ENCODE measurements at places on chromosomes 4 and X.

DNA sequence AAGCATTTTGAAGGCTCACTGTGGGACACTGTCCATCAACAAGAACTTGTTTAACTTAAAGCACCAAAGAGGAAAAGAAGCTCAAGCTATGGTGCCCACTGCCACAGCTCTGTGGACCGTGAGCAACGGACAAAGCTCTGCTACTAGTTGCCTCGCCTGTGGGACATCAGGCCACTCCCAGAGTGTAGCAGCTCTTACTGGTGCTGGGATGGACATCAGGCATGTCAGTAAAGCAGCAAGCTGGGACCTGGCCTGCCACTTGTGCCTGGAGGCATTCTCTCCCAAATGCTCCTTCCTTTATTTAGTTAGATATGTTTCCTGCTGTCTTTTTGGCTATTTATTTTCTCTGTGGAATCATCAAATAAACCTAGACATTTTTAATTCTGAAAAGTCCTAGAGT, 46.7 kb downstream of the TMEM154 start:
- no peak for DNase-seq

DNA sequence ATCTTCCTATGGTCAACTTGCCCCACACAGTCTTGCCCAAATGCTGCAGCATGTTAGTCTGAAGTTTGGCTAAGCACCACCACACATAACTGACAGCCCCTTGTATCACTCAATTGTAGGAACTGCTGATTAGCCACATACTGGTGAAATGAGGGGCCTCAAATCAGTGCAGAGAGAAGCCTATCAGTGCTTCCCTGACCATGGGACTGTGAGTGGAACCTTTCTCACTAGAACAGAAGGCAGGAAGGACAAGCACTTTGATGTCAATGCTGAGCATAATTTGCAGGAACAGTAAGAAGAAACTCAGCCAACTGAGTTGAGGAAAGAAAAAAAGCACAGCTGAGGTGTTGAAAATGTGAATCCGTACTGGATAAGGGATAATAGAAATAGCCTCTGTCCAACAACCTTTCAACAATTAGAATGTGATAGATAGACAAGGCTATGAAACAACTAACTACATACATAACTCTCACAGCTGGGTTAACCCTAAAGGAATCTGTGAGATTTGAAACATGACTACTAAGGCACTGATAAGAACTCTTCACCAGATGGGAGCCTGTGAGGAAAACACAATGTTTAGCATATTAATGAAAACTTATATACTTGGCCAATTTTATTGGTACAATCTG, 136.6 kb upstream of the SH3RF1 start:
- no peak for DNase-seq

DNA sequence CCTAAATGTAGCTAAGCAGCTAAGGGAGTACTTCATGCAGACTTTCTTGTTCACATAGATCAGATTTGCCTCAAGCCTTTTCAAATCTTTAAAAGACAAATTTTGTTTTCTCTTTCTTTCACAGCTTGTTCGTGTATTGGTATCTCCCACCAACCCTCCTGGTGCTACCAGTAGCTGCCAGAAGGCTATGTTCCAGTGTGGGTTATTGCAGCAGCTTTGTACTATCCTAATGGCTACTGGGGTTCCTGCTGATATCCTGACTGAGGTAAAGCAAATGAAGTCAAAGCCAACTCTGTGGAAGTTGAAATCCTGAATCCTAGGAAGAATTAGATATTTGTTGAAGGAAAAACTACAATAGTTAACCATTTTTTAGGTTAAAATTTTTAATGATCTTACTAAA, 62.6 kb downstream of the USO1 start:
- no peak for DNase-seq

DNA sequence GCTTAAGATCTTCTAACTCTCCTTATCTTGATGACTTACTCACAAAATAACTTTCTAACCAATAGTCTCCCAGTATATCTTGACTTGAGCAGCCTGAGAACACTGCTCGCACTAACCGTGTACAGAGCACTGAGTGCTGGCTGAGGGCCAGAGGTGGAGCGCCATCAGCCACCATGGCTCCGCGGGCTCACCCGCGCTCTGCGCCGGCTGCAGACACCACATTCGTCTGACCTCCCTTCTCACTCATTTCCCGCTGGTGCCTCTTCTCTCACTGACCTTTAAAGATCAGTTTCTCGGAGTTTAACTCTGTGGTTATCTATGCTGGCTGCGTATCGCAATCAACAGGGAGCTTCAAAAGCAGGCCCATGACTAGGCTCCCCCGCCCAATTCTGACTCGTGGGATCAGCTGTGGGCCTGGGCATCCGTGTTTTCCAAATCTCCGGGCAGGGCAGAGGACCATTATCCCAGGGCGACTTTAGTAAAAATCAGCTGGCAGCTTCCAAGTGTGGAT, 78.6 kb downstream of the HAUS3 start:
- no peak for DNase-seq

DNA sequence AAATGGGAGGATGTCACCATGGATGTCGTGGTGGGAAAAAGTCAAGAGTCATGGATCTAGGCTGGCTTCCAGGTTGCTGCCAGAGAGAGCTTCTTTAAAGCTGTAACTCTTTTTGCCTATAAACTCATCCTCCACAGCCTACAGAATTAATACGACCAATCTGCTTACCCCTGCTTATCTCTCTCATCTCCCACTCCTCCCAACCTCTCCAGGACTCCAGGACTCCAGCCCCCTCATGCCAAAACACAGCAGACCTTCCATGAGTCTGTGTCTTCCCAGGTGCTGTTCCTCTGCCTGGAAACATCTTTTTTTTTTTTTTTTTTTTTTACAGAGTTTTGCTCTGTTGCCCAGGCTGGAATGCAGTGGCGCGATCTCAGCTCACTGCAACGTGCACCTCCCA, 15.3 kb upstream of the SLC10A4 start:
- DNase-seq = no peak

- DNase-seq = no peak
These were observed 812.4 kb downstream of the STPG2 start for GRCh38 chr4:97330917-97331316.

DNA sequence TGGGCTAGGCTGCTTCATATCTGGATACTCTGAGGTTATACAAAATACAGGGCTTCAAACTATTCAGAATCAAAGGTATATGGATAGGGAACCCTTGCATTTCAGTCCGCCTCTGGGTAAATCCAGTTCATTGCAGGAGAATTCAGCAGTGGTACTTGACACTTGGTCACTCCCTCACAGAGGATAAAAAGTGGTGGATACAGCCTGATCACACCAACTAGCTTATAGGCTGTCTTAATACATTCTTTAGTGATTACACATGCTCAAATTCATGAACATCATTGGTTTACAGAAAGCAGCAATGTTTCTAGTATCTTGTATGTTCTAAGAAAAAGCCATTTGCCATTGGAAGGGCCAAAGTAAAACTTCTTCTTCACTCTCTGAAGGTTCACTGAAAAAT, 104.8 kb upstream of the PDE5A start:
- DNase-seq = no peak

- no peak for DNase-seq
These were observed 549.8 kb upstream of the LCORL start for GRCh38 chr4:18571301-18571761.

- DNase-seq = no peak
These were observed 13.3 kb downstream of the CXCL2 start for GRCh38 chr4:74085669-74086068.

DNA sequence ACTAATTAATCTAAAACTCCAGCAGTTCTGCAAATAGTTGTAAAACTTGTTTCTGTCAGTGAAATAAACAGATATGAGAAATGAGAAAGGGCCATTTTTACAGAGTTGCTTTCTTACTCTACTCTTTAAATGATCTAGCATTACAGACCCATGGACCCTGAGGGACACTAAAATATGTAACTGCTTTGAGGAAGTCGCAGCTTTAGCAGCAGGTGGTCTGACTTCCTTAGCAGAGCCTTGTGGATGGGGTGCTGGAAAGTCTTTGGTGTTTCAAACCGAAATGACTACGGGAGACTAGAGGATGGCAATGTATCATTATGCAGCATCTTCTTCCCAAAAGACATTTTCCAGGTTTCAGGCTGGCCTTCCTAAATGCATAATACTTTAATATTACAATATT, 18.7 kb downstream of the SHISA3 start:
- DNase-seq = no peak

DNA sequence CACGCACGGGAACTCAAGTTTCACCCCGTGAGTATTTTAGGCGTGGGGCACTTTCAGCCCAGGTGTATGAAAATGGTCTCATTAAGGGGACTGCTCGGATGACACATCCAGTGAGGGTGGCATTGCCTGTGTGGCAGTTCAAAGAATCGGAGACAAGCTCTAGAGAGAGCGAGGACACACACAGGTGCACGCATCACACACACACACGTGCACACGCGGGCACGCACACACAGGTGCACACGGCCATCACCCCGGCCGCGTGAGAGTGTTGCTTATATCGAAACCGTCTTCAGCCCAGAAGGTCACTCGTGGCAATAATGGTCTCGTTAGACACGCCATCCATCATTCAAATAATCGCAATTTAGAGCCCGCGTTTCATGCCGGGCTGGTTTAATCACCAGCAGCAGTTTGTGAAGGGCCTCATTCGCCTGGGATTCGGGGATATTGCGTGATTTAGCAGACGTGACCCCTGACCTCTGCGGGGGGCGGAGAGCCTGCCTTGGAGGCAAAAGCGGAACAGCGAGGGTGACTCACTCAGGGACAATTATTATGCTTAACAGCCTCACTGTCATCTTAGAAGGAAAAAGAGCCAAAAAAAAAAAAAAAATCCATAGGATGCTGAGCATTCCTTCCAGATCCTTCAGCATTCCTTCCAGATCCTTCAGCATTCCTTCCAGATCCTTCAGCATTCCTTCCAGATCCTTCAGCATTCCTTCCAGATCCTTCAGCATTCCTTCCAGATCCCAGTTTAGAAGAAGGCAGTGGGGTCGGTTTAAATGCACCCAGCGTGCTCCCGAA, 89.4 kb upstream of the PPP2R3B start:
- no peak for DNase-seq

DNA sequence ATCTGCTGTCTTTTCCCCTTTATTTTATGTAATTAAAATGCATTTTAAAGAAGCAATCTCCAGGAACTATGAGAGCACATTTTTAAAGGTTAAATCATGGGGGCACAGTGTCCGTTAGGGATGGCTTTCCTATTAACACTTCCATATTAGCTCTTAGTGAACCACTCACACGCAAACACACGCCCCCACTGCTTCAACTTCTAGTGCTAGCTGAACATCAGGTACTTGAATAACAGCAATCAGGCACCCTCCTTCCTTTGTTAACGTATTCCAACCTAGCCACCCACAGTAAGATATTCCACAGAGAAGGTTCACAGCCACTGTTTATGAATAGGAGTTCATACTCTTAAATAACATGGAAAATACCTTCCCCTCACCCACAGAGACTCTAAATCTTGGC, 9.3 kb downstream of the TMEM255A start:
- no peak for DNase-seq

- DNase-seq = no peak
These were observed 140.9 kb upstream of the ANK2 start for GRCh38 chr4:112908511-112908910.

DNA sequence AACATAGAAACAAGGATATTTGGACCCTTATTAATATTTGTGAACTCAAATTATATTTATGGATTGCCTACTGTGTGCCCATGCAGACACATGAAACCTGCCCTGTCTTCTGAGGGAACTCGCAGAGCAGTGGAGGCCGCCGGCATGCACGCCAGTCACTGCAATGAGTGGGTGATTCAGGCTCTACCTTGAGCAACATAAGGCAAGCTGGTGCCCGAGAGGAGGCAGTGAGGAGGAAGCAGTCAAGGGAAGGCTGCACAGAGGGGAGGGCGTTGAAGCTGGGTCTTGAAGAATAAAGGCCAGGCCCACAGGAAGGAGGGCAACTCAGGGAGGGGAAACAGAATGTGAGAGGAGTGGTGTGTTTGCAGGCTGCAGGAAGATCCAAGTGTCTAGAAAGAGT, 52.8 kb downstream of the PPEF2 start:
- DNase-seq = no peak

- DNase-seq = no peak
These were observed 56.0 kb downstream of the VGLL1 start for GRCh38 chrX:136588036-136588435.

DNA sequence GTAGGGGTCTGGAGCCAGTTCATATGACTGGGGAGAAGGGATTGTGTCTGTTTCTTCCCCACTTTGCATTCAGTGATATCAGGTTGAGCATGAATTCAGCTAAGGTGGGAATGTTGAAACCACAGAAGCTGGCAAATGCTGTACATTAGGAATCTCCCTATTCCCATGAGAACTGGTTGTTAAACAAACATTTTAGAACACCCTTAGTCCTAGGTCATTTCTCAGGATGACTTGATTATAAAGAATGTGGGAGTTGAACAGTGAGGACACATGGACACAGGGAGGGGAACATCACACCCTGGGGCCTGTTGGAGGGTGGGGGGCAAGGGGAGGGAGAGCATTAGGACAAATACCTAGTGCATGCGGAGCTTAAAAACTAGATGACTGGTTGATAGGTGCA, 62.6 kb upstream of the LIMCH1 start:
- no peak for DNase-seq

GRCh38 chr4:120801137-120801758, 121.3 kb downstream of the PRDM5 start:
- DNase-seq = no peak

DNA sequence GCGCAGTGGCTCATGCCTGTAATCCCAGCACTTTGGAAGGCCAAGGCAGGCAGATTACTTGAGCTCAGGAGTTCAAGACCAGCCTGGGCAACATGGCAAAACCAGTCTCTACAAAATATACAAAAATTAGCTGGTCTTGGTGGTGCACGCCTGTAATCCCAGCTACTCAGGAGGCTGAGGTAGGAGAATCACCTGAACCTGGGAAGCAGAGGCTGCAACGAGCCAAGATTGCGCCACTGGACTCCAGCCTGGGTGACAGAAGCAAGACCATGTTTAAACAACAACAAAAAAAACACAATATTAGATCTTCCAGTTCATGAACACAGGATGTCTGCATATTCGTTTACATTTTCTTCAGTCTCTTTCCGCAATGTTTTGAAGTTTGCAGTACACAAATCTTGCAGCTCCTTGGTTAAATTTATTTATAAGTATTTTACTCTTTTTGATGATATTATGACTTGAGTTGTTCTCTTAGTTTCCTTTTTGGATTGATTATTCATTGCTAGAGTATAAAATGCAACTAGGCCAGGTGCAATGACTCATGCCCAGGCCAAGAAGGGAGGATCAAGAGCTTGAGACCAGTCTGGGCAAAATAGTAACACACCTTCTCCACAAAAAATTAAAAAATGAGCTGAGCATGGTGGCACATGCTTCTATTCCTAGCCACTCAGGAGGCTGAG, 30.4 kb upstream of the ABCG2 start:
- no peak for DNase-seq

- no peak for DNase-seq
These were observed 368.7 kb upstream of the FTHL17 start for GRCh38 chrX:31440546-31440945.

- no peak for DNase-seq
These were observed 21.2 kb downstream of the C4orf54 start for GRCh38 chr4:99636422-99636821.

GRCh38 chr4:47929682-47930201, 15.4 kb upstream of the NFXL1 start:
- DNase-seq = no peak

DNA sequence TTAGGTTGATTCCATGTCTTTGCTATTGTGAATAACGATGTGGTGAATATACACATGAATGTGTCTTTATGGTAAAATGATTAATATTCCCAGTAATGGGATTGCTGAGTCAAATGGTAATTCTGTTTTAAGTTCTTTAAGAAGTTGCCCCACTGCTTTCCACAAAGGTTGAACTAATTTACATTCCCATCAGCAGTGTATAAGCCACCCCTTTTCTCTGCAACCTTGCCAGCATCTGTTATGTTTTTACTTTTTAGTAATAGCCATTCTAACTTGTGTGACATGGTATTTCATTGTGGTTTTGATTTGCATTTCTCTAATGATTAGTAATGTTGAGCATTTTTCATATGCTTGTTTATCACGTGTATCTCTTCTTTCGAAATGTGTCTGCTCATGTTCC, 503.3 kb downstream of the PCDH18 start:
- DNase-seq = no peak
